Inflammatory macrophage (primary cell): ENCODE measurements at places on chromosomes 7 and 10.
A peak's percentile ranks its signal among the peaks of the same experiment; 100 is the strongest.

GRCh38 chr7:25389489-25390106 is 161.3 kb upstream of the NPVF start:
- DNase-seq = peak; percentile 38

DNA sequence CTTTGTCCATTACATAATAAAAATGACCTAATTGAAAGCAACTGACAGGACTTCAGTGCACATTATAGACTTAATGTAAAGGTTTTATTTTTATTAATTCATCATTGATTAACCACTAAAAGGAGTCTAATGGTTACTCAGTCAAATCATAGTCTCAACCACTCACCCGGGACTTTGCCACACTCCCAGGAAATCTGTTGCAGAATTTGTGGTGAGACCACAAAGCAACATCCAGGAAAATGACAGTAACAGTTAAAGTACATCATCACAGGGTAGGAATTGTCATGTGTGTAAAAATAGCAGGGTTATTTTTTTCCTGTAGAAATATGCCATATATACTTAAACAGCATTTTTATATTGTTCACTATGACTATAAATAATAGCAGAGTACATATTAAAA is 6.3 kb upstream of the HGF start:
- DNase-seq = peak; percentile 72

- DNase-seq = no peak
These were observed 243.7 kb upstream of the BMPER start for GRCh38 chr7:33661430-33662160.

DNA sequence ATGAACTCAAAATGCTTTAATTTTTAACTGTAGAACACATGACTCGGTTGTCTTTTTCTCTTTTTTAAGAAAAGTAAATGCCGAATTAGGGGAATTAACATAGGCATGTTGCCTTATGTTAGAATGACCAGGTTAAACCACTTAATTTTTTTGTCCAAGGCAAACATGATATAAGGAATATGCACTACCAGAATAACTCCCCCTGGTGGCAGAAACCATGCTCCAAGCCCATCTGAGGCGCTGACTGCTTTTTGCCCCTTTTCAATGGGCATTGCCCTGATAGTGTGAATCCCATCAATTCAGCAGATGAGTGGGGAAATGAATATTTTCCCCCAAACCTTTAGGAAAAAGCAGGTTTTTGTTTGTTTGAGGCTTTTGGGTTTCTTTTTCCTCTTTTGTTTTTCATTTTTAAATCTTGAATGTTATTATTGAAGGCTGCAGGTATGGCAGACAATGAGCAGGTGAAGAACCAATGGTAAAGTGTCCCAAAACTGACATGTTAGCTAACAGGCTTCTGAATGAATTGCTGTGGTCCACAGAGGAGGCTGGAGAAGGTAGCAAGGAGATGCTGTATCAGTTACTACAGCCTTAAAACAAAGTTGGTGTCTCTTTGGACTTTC is 284.3 kb downstream of the SORCS3 start:
- peak; percentile 32 for DNase-seq

DNA sequence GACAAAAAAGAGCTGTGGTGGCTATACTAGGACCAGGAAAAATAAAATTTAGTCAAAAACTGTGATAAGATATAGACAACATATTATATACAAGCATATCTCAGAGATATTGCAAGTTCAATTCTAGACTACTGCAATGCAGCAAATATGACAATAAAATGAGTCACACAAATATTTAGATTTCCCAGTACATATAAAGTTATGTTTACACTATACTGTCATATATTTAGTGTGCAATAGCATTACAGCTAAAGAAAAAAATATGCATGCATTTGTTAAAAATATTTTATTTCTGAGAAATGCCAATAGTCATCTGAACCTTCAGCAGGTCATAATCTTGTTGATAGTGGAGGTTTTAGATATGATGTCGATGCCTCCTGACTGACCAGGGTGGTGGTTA is 72.1 kb downstream of the AKR1C4 start:
- no peak for DNase-seq

DNA sequence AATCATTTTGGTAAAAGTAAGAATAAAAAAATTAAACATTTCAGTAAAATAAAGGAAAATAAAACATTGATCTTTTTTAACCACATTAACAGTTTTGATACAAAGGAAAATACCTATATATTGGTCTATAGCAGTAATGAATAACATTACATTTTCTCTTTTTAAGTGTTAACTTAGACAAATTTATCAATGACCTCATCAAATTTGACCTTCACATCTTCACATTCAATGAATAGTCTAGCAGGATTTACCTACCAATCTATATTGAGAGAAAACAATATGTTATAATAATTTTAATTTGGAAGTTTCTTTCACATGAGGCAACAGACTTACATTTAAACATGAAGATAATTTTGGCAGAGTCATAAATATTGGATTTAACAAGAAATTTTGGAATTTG is 17.9 kb upstream of the UBE2D1 start:
- no peak for DNase-seq
